Fibroblast of the conjunctiva (primary cell): ENCODE measurements at places on chromosomes 3 and 15.

DNA sequence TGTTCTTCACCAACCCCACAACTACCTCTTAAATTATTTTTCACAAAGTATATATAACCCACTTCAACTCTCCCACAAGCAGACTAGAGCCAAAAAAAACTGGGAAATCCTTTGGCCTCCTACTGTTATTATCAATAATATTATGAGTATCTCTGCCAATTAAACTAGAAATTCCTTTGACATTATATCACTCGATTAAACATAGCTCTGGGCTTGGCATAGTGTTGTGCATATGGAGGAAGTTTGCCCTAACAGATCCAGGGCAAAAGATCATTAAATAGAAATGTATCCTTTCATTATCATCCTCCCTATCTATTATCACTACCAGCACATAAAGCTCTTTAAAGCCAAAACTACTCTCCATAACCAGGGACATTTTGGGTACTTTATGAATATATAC lies 74.9 kb downstream of the OSBPL10 start:
- no peak for DNase-seq

GRCh38 chr3:123325766-123326256 lies 123.1 kb downstream of the ADCY5 start:
- DNase-seq: no peak

- DNase-seq: no peak
Measured at GRCh38 chr3:30596152-30596551, 10.2 kb upstream of the TGFBR2 start.

DNA sequence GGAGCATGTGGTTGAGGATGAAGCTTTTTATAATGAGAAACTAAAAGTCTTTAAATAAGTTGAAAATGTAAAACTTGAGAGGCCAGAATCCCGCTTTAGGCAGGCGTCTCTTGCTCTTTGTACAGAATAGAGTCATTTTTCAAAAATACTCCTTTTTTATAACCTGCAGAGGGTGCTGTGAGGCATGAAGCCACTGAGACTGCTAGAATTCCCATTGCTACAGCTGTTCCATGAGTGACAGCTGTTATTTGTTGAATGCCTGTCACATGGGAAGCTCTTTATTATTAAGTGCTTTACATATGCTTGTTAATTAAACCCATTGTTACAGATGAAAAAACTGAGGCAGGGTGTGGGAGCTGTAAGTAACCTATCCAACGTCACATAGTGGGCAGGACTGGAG lies 18.5 kb downstream of the MINAR1 start:
- no peak for DNase-seq

- DNase-seq: no peak
Measured at GRCh38 chr15:27844018-27844666, 255.0 kb downstream of the OCA2 start.

GRCh38 chr3:140493271-140493670 lies 184.6 kb upstream of the TRIM42 start:
- no peak for DNase-seq

DNA sequence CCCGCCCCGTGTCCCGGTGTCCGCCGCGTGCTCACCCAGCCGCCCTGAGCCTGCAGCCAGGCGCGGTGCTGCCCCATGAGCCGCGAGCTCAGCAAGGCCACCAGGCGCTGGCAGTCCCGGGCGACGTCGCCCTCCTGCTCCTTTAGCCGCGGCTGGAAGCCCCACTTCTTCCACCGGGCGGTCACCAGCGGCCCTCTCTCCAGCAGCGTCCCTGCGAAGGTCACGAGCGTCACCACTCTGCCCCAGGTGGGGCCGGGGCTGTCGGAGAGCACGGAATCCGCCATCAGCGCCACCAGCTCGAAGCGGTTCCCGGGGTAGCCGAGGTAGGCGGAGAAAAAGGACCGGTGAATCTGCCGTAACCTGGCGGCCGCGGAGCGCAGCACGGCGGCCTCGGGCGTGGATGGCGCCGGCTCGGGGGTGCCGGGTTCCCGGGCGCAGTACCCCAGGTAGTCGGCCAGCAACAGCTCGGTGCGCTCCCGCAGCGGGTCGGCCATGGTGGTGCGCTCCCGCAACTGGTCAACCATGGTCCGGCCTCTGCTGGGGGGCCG lies 298 bp downstream of the BCL2L10 start:
- DNase-seq: no peak

DNA sequence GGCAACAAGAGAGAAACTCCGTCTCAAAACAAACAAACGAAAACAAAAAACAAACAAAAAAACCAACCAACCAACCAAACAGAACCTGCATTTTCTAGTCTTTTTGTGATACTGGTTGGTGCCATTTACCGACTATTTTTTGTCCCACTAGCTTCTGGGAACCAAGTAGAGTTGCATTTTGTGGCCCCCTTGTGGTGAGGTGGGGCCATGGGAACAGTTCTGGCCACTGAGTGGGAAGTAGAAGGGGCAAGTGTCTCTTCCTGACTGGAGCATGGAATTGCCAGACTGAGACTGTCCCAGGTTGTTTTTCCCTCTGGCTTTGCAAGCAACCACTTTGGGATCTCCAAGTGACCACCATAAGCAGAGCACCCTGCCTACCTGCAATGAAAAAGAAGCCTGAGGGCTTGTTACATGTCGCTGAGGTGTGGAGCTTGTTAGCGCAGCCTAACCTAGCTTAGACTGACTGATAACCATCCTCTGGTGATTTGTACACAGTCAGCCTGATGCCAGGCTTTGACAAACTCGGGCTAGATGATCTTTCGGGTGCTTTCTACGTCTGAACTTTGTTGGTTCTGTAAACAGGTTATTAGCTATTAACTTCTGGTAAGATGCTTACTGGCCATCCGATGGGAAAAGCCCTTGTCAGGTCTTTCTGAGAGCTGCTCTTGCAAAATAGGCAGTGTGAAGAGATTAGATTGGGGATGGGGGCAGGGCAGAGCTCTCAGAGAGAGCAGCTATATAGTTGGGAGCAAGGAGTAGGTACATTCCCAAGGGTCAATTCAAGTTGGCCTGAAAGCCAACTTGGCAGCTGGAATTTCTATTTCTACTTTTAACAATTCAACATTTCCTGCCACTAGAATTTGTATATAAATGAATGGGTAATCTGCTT lies 172.2 kb downstream of the SSR3 start:
- no peak for DNase-seq

DNA sequence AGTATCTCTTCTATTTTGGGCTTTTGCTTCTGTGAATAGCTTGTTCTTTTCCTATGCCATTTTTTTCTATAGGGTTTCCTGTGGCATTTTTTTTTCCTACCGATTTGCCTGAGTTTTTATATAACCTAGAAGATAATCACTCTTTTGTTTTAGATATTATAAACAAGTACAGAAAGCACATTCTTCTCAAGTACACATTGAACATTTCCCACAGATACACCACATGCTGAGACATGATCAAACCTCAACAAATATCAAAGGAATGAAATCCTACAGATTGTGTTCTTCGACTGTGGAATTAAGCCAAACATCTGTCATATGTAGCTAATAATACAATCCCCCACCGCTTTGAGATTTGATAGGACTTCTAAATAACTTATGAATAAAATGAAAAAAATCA lies 9.1 kb upstream of the FEM1B start:
- DNase-seq: no peak

- no peak for DNase-seq
Measured at GRCh38 chr15:49379996-49380395, 43.0 kb upstream of the FGF7 start.

GRCh38 chr15:74549816-74550215 lies 8.8 kb downstream of the ARID3B start:
- DNase-seq: no peak

DNA sequence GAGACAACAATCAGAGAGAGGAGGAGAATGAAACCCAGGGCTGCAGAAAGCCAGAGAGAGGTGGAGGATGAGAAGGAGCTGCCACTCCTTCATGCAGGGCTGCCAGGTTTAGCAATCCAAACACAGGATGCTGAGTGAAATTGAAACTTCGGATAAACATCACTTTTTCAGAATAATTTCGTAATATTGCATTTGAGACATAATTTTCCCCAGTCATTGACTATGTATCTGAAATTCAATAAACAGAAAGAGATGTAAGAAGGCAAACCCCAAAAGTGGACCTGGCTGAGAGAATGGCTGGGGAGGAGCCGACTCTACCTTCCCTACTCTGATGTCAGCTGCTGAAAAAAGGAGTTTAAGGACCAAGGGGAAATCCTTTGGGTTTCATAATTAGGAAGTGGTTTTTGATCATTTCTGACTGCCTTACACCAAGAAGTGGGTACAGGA lies 33.8 kb downstream of the SLC9A9 start:
- no peak for DNase-seq

DNA sequence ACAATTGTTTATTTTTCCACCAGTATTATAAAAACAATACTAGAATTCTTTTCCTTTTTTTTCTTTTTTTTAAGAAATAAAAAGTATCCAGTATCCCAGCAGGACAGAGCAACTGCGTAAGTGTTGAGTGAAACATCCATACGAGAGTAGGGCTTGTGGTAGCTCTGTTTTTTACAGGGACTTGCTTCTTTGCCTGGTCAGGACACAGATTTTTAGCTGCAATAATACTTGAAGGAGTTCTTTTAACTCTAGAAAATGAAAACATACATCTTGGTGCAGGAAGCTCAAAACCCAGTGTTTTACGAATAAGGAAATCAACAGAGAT lies 297.7 kb upstream of the NR2E3 start:
- no peak for DNase-seq
